ENCODE measurements at places on chromosomes 5 and 9. TPM values are rescaled to one million over a fixed set of nuclear protein-coding genes. Genes with fewer than 3 reads are reported as not detected.

DNA sequence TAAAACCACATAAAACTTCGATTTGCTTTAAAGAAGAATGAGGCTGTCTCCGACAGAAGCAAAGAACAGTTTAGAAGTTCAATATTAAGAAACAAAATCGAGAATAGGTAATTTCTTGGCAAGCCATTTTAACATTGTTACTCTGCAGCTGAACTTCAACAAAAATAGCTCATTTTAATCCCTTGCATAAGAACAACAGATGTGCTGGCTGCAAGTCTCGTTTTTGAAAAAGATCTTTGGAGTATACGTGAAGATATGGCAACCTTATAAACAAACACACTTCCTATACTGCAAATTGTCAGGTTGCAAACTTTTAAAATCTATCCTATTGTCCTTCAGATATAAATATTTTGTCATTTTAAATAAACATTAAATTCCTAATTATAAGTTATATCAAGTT lies 71.5 kb downstream of the FBN2 start:
- no peak for DNase-seq

- DNase-seq: no peak
Observed at GRCh38 chr9:120137186-120137840, 442.7 kb downstream of the CDK5RAP2 start.

FAM193B gene
- total RNA-seq: 27.2 TPM

DNA sequence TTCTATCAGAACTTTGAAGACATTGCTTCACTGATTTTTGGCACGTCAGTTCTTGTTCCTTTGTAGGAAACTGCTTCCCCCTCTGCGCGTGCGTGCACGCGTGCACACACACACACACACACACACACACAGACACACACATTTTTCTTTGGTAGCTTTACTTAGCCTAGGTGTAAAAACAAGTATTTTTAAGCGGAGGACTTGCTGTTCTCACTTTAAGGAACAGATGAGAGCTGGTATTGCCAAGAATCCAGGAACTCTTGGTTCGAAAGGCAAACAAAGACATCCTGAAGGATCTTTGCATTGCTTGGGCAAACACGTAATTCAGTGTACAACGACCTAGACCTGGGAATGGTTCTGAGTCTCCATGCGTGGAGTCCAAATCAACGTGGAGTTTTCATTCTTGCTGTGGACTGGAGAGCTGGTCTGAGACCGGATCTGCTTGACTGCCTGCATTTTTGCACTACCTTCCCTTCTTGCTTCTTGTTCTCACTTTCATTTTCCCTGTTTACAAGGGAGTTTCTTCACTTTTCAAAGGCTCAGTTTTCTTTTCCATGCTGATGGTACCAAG lies 8.2 kb downstream of the TMEM268 start:
- no peak for DNase-seq

ATOSB gene
- 10.0 TPM for total RNA-seq

DNA sequence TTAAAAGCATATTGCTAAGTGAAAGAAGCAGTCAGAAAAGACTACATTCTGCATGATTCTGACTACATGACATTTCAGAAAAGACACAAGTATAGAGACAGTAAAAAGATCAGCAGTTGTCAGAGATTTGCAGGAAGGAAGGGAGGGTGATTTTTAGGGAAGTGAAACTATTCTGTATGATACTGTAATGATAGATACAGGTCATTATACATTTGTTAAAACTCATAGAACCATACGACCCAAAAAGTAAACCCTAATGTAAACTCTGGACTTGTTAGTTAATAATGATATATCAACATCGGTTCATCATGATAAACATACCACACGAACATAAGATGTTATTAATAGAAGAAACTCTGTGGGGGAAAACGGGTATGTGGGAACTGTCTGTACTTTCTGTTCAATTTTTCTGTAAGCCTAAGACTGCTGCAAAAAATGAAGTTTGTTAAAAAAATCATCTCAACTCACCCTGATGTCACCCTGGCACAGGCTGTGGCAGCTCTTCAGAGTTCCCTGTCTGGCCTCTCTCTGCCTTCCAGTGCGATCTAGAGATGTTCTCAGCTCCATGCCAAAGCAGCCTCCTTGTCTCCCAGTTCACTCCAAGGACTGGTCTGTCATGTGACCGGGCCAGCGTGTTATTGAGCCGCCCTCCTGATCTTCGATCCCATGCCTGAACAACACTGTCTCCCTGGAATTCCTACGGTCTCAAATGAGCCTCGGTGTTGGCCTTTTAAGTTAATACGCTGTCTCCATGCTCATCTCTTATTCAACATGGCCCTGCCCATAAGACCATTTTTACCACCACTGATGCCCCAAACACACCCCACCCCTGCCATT lies 35.4 kb downstream of the PRLR start:
- DNase-seq: no peak

DNA sequence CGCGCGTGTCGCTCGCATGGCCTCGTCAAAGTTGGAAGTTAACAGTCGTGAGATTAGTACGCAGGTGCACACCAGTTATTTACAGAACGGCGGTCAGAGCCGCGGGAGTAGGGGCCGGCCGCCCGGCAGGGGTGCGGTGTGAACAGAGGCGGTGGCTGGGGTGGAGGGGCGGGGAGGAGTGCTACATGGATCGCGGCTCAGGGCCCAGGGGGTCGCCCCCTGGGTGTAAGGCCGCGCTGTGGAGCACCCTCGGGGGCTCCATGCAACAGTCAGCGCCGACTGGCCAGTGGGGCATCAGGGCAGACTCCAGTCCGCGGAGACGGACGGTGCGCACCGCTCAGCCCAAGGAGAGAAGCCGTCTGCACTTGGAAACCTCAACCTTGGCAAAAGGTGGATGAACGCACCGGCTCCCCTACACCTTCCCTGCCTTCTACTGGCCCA lies 60.3 kb downstream of the ZNF354C start:
- no peak for DNase-seq

CD274 gene
- total RNA-seq: 1.2 TPM

DNA sequence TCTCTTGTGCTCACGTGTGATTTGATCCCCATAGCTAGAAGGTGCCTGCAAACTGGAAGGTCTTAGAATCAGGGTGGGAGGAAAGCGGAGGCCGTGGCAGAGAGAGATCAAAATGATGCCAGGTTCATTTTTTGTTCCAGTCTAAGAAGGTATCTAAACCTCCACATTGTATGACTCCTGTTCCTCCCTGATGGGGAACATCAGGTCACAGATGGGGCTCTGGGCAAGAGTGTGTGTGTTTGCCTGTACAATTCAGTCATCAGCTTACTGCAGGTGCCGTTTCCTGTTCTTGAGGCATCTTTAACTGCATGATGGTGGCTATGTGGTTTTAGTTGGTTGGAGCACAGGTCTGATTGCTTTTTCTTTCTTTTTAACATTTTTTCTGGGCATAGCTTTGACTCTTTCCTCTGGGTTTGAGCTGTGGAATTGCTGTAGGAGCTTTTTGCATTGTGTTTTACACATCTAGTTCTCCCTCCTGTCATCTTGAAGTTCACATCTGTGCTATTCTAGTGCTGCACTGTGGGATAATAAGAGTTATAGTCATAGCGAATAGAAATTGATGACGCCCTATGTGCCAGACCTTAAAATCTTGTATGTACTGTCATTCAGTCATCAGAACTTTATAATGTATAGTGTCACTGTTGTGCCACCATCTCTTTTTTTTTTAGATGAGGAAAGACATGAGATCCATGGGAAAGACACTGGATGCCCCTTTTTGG lies 30.8 kb downstream of the ARHGAP26 start:
- no peak for DNase-seq

DNA sequence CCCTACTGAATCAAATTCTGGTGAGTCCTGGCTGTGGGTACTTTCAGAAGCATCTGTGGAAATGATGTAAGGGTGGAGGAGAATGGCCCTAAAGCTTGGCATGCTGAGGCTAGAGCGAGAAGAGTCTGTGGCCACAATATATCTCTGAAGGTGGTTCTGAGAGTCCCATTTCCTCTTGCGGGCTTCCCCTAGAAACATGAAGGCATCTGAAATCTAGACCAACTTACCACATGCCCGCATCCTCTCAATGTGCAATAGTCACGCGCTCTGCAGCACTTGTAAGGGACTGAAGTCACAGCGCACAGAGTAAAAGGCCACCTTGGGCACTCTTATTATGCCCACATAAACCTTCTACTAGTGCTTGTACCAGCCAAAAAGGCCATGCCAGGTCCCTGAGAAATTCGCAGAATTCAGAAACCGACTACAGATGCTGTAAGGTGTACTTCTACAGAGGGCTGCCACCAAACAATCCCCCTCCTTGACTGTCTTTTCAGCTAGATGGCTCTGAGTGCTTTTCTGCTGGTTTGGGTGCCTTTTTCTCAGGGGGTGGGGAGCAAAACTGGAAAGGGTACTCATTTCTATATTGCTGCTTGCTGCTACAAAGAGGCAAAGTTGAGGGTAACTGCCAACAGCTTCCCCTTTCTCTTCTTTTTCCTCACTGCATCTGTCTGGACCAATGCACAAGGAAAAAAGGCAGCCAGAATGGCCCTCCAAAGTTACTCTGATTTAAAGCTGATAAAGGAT lies 107.3 kb downstream of the ZDHHC21 start:
- DNase-seq: no peak

SLC23A1 gene
- total RNA-seq: not detected

EDIL3 gene
- total RNA-seq: 0.69 TPM

SPATA31D4 gene
- not detected for total RNA-seq

SCGB3A2 gene
- total RNA-seq: not detected

DIPK1B gene
- total RNA-seq: 2.7 TPM

DNA sequence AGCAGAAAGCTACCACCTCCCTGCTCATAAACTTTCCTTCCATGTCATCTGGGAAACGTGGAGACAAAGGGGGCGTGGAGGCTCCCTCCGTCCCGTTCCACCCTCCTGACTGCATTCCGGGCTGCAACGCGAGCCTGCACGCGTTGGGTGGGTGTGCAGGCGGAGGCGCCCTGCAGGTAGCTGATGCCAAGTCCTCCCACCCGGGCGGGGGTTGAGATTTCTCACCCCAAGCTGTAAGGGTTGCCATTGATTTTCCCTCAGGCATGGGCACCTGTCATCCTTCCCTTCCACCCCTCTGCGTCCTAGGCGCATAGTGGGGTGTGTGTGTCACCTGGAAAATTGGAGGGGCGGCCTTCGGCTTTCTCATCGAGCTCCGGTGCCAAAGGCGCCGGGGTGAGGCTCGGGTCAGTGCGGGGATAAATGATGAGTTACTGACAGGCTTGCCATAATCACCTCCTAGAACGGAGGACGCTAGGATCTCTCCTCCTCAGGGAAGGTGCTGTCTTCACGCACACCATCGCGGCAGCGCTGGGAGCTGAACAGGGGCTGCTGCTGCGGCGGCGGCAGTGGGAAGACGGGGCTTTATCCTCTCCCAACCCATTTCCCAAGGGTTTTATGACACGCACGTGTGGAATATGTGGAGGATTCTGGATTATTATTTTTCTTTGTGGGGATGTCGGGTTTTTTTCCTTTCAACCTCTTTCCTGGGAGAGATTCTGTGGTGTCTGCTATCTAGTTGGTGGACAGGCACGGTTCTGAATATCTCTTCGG lies 973 bp downstream of the PLPPR1 start:
- no peak for DNase-seq

DNA sequence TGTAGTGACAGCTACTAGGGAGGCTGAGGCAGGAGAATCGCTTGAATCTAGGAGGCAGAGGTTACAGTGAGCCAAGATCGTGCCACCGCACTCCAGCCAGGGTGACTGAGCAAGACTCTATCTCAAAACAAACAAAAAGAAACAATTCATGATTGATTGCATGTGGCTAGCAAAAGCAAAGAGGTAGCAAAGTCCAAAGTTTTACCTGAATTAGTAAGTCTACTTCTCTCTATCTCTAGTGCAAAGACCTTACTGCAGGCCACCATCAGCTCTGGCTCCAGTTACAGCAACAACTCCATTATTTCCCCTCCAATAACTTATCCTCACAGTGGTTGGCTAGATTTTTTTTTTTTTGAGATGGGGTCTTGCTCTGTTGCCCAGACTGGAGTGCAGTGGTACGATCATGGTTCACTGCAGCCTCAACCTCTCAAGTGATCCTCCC lies 6.2 kb upstream of the SAR1B start:
- no peak for DNase-seq

BTNL3 gene
- not detected for total RNA-seq

All from psoas muscle (tissue), 8 donors.